ENCODE measurements at places on chromosomes 3 and 15.
A peak's percentile ranks its signal among the peaks of the same experiment; 100 is the strongest.

DNA sequence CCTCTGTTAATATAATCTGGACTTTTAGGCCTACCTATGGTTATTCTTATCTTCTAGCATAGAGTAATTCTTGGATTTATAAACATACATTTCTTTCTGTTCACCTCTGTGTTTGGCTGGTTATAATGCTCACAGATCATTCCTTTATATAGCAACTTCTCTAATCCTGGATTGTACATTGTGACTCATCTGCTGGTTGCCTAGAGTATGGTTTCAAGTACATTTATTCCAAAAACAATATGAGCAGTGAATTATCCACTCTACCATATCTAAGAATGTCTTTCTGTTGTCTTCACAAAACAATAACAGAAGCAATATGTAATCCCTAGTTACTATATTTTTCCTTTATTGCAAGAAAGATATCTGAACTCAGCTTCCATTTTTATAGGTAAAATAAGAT is 35.3 kb downstream of the FSIP1 start:
- DNase-seq = no peak
- no peaks in the 10 kb centered on the region for H3K4me1 ChIP-seq
- no peak overlapping the region for H3K4me3 ChIP-seq
- H3K36me3 ChIP-seq = peaks cover 5% of the 10 kb centered on the region
- peaks cover 4% of the 10 kb centered on the region for H3K27me3 ChIP-seq

- peaks cover 3% of the 10 kb centered on the region for H3K27me3 ChIP-seq
- H3K4me1 ChIP-seq = peaks cover 72% of the 10 kb centered on the region
- no peak overlapping the region for H3K27ac ChIP-seq
- no peak overlapping the region for H3K4me3 ChIP-seq
- H3K36me3 ChIP-seq = peaks cover 5% of the 10 kb centered on the region
Observed at GRCh38 chr3:155024006-155024638, 56.0 kb upstream of the MME start.

DNA sequence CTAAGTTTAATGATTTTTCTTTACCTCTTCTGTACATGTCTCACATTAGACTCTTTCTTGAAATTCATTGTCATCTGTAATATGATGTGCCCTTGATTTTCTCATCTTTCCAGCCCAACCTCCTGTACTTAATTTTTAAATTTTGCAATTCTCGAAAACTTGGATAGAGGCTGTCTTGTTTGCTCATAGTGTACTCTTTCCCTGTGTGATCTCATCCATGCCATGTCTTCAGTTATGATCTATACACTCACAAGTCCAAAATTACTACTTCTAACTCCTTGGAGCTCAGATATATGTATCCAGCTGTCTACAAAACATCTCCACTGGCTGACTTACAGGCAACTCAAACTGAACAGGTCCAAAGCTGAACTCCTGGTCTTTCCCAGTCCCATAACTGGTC is 42.2 kb downstream of the CD200 start:
- no peak overlapping the region for H3K27ac ChIP-seq
- H3K4me1 ChIP-seq = peaks cover 35% of the 10 kb centered on the region
- no peaks in the 10 kb centered on the region for H3K36me3 ChIP-seq

GRCh38 chr15:67148196-67148701 is 82.8 kb downstream of the SMAD3 start:
- peaks cover 94% of the 10 kb centered on the region for H3K4me1 ChIP-seq
- H3K27ac ChIP-seq = no peak overlapping the region
- no peaks in the 10 kb centered on the region for H3K27me3 ChIP-seq
- H3K36me3 ChIP-seq = no peaks in the 10 kb centered on the region
- H3K4me3 ChIP-seq = no peak overlapping the region

DNA sequence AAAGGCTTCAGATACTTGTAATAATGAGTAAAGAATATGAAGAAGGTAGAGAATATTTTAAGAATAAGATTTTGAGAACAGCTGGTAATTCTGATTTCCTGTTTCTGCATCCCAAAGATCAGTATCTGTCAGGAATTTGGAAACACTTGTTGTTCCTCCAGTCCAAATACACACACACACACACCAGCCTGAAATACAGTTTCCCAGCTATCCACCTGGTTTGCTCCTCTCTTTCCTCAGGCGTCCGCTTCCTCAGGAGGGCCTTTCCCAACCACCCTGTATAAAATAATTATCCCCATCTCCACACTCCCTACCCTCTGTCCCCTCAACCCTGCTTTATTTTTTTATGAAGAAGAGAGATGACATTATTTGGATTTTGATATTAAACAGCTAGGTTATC is 2.0 kb upstream of the FSIP1 start:
- H3K4me1 ChIP-seq = peaks cover 60% of the 10 kb centered on the region
- H3K4me3 ChIP-seq = peak overlapping the region; percentile 85
- peaks cover 8% of the 10 kb centered on the region for H3K36me3 ChIP-seq
